Right renal cortex interstitium (tissue), 3 donors: ENCODE measurements at places on chromosomes 12 and 14.

DNA sequence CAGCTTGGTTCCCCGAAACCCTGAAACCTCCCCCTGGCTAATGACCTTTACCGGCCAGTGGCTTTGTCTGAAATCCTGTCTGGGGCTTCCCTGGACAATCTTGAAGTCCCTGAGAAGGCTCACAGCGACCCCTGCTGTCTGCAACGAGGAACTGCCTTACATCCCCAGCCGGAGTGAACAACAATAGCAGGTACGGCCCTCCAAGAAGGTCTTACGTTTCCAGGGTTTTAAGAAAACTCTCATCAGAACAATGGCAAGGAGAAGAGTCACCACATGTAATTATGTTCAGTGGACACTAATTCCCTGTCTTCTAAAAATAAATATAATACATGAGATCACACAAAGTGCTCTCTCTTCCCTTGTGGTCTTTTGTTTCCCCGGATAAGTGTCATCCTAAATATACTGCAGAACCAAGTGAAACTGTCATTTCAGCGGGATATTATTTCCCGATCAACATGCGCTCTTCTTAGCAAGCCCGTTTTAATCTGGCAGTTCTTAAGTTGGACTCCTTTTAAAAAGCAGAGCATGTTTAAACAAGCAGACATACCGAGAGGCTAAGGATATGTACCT, 53.3 kb downstream of the RBM19 start:
- DNase-seq, result no peak

- DNase-seq, result no peak
Measured at GRCh38 chr12:68888243-68888642, 44.7 kb downstream of the CPM start.

GRCh38 chr12:2691006-2691344, 103.8 kb upstream of the FKBP4 start:
- DNase-seq, result peak; percentile 33

DNA sequence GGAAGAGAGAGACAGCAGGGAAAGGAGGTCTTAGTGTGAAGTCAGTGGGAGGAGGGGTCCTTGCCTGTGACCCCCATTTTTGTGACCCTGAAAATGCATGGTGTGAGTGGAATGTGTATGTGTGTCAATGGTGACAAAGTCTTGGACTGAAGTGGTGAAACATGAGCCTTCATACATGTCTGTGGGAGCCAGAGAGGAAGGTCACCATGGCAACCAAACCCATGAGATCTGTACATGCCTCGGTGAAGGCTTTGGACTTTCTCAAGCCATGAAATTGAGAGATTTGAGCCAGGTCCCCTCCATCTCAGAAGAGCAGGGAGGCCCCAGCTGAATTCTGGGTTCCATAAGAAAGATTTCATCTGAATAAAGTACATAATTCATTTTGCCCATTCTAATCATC, 108.7 kb downstream of the TTC8 start:
- no peak for DNase-seq

- no peak for DNase-seq
Measured at GRCh38 chr12:101877806-101878242, 444 bp downstream of the DRAM1 start.

DNA sequence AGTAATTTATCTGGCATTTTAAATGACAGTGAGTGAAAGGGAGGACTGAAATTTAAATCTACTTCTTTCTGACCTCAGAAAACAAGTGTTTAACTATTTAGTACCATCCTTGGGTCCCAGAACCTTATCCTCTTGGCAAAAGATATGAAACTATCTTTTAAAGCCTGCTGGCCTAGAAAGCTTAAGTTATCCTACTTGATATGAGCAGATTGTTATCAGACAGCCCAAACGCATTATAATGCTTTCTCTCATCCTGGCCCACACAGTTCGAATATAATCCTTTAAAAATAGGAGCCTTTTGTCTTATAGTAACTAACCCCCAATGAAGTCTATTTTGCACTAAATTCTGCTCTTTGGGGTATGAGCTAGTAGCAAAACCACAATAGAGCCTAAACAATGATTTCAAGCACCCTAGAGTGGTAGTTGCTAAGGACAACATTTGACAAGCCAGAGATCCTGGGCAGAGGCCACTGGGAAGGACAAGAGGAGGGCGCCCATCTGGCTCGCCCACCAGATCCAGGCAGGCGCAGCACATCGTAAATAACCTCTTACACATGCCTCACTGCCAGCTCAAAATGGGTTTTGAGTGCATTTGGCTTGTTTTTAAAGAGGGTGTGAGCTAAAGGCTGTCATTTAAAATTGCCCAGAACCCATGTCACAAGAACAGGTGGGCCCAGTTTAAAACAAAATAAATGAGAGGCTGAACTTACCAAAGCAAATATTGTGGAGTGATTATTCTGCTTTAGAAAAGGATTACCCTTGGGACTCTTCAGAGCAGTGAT, 37.7 kb upstream of the CRY1 start:
- no peak for DNase-seq

- no peak for DNase-seq
Measured at GRCh38 chr12:32398816-32399369, 465 bp upstream of the FGD4 start.

DNA sequence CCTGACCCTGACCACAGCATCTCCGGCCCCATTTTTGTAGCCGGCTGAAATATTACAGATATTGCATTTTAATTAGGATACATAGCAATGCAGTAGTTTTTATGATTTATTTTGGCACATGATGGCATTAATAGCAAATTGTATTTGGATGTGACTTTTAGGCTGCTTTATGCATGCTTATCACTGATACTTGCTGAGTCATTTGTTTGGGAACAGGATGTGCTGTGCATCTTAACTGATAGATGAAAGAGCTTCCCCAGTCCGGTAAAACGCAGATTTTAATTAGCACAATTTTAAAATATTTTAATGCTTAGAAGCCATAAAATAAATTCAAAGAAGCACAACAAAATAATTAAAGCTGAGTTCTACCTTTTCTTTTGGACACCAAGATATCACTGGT, 90.7 kb downstream of the OTOGL start:
- no peak for DNase-seq

DNA sequence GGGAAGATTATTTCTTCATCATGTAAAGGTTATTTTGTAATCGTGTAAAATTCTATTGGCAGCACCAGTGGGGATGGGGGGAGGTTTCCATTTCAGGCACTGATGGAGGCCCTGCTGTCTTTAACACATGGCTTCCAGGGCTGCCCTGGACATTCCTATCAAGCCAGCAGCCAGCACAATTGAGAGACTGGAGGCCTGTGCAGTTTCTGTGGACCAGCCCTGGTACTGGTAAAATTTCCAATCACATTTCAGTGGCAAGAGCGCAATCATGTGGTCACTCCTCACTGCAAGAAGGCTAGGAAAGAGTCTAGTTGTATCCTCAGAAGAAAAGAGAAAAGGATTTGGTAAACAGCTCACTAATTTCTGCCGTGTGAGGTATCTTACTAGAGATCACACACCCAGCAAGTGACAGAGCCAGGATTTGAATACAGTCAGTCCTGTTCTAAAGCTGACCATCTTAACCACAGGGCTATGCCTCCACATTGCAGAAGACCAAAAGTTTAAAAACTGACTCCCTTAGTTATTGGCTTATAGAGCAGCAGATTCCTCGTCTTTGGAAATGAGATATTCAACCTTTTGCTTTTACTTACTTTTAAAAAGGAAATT, 179.4 kb upstream of the ARHGAP5 start:
- DNase-seq, result no peak

GRCh38 chr14:103021684-103022001, 35.7 kb downstream of the CDC42BPB start:
- DNase-seq, result no peak

DNA sequence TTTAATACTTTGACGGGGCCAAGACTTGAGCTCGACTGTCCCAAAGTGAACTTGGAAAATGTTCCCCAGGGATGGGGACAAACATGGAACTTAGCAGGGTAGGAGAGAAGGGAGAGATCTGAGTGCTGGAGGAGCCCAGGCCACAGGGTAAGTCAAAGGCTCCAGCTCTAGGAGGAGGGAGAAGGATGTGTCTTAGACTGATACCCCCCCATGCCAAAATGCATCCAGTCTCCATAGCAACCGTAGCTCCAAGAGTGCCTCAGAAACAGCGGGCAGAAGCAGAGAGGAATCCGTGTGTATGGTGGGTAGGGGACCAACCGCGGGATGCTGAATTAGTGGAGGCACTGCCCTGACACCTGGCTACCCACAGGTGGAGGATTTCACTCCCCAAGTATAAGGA, 845 bp upstream of the AGAP2 start:
- DNase-seq, result no peak

GRCh38 chr14:69333791-69334337, 64.2 kb downstream of the ERH start:
- no peak for DNase-seq

- no peak for DNase-seq
Measured at GRCh38 chr12:127126260-127126628, 1140.7 kb upstream of the TMEM132C start.

DNA sequence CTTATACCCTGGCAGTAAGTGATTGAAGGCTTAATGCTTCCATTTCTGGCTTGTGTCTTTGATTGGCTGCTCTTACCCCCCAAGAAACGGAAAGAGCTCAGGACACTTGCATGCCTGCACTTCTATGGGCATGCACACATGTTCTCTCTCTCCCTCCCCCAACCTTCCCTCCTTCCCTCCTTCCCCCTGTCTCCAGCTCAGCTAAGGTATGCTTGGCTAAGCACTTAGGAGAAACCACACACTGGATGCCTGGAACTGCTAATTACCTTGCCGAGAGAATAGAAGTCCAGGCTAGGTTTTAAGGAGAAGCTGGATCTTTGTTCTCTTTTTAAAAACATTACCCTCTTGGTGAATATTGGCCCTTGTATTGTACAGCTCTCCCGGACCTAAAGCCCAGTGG, 1072.8 kb upstream of the TMEM132C start:
- no peak for DNase-seq

- DNase-seq, result no peak
Measured at GRCh38 chr14:99245564-99246511, 26.2 kb downstream of the BCL11B start.

DNA sequence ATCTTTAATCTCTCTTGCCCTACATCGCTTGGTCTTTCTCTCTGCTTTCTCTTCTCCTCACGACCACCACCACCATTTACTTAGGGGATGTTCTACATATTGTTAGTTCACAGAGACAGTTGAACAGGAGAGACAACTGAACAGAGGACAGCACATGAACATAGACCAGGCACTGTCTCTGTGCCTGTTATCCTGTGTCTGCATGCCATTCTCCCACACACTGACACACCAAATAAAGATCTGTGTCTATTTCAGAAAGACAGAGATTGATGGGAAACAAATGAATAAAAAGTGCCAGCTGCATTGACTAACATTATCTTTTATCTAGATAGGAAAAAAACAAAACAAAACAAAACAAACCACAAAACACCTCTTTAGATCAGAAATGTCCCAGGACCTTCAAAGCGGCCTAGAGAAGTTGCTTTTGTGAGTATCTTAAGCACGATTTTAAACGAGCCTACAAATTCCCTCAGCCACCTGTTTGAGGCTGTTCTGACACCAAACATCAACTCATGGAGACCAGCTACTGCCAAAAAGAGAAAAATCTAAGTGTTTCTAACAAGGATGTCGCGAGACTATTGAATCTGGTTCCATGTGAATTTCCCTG, 77.6 kb upstream of the PARP11 start:
- DNase-seq, result no peak

- no peak for DNase-seq
Measured at GRCh38 chr12:53498235-53498630, 1.0 kb downstream of the MAP3K12 start.

DNA sequence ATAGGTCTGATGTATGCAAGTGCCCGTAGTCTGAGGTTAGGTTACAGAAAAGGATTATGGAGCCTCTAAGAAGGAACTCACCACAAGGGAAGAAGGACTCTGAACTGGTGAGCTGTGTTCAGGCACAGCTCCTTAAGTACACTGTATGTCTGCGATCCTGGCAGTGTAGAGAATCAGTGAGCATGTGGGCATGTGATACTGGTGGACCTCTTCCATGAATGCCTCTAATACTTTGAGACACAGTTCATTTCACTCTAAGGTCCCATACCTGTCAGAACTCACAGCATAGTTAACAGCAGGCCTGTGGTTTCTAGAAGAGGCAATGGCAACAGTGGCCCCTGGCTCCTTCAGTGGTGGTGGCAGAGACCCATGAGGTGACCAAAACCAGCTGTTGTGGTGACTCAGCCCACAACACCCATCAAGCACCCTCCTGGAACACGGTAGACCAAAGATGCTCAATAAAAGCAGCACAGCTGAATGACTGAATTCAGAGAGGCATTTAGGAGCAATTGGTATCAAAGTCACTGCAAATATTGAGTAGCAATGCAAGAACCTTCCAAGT, 6.9 kb upstream of the OR6J1 start:
- no peak for DNase-seq

DNA sequence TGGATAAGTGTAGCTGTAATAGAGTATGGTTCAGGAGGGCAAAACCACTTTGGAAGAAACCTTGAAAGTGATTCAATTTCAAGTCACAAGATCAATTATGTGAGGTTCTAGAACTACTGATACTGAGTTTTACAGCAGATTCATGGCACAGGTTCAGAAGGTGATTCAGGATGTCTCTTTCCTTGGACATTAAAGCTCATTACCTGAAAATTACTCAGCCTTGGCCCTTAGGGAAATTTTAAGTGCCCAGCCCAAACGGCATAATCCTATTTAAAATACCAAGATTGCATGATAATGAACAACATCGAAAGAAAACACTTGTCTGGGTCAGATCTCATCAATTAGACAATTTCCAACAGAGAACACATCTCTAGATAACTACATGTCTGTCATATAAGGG, 70.2 kb upstream of the SLC38A2 start:
- no peak for DNase-seq

DNA sequence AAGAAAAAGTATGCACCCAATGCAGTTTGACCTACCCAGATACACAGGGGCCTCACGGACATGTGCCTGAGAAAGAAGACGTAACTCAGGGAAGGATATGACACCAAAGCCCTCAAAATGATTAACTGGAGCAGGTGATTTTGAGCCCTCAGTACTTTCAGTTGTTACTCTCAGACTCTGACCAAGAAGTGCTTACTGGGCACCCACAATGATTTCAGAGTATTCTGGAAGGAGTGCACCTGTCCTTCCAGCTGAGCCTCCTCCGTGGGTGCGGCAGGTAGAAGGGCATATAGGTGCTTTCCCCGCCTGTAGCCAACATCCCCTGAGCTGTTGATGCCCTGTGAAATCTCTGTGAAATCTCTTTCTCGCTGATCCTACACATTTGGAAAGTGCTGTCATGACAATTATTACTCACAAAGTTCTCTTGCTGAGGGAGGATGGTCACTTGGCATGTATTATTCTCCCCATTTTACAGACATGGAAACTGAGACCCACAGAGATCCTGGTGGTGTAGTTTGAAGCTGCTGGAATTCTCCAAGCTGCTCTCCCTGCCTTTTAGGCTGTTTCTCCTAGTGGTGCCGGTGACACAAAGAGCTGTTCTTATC, 154.3 kb upstream of the CCND2 start:
- no peak for DNase-seq

DNA sequence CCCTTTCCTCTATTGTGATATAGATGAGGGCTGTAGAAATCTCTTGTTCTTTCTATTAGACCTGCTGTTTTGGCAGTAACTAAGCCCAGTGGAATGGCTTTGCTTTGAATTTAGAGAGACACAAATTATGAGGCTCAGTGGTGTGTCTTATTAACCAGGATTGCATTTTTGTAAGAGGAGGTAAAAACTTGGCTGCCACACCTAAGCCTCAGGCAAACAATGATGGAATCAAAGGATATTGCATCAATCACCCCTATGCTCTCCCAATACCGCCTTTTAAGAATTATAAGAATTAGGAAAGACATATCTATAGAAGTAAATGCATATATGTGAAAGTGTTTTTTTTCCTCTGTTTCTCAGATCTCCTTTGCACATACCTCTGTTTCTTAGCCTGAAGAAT, 63.3 kb downstream of the ACSS3 start:
- no peak for DNase-seq
